Fibroblast of pulmonary artery (primary cell): ENCODE measurements at places on chromosomes 4 and X.

DNA sequence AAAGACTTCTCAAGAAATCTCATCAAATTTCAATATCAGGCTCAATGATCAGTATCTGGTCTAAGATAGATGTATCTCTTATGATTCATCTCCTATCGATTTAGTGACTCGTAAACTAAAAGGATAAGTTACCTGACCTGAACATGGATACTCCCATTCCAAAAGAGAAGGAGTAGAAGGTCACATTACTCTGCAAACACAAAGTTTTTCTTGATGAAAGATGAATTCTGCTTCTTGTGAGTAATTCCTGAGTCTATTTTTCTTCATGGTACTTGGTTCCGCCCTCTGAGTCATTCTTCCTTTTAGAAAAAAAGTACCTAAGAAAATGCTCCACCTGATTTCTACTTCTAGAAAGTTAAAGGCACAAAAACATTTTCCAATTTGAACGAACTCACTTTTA, 223.1 kb upstream of the SLIT2 start:
- peak; percentile 34 for DNase-seq

- no peak for DNase-seq
Observed at GRCh38 chr4:107330916-107331315, 294.8 kb upstream of the DKK2 start.

DNA sequence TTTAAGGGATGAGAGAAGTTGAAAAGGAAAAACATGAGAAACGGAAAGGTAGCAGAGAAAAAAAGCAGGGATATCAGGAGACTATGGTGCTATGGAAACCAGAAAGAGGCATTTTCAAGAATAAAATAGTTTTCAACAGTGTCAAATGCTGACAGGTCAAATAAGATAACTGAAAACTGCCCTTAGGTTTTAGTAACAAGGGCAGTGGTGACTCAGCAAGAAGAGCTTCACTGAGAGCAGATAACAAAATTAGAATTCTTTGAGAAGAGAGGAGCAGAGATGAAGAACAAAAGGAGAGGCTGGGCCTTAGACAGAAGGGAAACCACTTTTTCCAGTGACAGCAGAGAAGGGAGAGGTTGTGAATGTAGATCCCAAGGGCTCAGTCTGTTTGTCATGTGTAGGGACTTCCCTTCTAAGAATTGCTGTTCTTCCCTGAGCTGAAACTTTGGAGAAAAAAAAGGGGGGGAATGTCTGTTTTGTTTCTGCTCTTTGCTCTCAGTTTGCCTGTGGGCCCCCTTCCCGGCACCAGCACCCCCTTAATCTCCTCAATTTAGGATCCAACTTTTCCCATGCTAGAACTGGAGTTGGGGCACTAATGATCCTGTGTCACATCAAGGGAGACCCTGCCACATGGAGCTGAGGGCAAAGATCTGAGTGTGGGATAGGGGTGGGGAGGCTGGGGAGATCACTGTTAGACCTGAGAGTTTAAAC, 26.8 kb upstream of the MAGEA10 start:
- no peak for DNase-seq

GRCh38 chr4:73803213-73803612, 33.3 kb upstream of the CXCL6 start:
- DNase-seq, result no peak

DNA sequence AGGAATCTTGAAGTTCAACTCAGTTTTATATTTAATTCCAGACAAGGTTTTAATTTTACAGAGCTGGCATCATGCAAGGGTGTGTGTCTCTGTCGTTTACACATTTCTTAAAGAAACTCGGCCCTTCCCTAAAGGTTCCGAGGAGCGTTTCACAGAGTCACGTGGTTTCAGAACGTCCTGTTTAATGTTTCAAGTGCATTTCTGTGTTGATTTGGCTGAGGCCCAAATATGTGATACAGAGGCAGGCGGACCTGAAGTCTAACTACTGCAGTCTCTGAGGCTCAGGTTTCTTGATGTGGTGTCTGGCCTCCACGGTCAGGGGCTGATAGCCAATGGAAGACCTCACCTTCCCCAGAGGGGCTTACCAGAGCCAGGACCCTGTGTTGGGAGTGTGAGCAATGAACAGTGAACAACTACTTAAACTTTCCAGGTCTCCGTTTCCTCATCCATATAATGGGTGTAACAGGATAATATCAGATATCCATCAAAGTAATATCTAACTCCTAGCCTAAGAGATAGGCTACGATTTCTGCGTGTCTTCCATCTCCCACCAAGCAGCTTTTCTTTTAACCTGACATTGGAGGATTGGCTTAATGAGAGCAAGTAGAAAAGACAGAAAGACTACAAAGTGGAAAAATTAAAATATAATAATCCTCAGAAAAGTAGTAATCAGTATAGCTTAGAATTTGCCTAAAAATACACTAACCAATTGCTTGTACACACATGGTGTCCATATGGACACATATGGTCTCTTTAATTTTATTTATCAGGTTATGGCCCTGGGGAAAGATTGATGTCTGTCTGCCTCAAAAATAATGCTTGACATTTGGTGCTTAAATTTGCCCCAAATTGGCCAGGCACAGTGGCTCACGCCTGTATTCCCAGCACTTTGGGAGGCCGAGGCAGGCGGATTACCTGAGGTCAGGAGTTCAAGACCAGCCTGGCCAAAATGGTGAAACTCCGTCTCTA, 50.0 kb upstream of the TRIM2 start:
- peak; percentile 59 for DNase-seq

DNA sequence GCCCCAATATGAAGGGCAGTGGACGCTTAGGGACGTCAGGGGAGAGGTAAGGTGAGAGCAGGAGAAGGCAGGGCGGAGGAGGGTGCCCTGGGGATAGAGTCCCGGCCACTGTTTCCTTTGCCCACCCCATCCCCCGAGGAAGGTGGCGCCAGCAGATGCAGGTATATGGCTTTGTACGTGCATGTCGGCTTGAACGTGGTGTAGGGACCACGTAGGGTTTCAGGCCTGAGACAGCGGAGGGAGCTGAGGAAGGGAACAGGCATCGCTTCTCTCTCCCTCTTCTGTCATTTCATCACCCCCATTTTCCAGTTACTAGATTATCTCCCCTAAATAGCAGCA, 97.9 kb downstream of the PHKA2 start:
- DNase-seq, result no peak

GRCh38 chrX:3161681-3162080, 120.4 kb downstream of the ARSF start:
- DNase-seq, result peak; percentile 8

DNA sequence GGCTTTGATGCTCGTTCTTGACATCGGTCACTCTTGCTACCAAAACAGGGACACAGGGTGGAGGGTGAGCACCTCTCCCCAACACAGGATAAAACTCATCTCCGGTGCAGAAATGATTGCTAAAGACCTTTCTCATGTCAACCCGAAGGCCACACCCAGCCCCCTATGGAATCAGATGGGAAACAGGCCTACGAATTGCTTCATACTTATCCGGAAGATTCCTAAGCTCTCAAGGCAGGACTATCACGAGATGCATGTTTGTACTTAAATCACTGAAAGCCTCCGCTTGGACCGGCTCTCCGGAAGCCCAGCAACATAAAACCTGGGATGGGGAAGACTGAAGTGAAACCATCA, 74.9 kb downstream of the MTMR1 start:
- DNase-seq, result peak; percentile 20

DNA sequence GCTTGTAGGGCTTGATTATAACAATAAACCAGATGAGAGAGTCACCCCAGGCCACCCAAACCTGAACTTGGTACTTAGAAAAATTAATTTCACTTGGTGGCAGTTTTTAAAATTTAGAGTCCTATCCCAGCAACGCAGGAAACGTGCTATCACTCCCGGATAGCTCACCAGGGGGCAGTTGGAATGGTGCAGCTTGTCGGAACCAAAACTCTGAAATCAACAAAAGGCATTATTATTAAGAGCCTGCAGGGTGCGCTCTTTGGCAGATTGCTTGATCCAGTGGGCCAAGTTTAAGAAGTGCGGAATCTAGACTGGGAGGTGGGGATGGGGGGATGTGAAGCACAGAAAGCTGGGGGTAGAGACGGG, 2.4 kb downstream of the FRAS1 start:
- DNase-seq, result peak; percentile 84

DNA sequence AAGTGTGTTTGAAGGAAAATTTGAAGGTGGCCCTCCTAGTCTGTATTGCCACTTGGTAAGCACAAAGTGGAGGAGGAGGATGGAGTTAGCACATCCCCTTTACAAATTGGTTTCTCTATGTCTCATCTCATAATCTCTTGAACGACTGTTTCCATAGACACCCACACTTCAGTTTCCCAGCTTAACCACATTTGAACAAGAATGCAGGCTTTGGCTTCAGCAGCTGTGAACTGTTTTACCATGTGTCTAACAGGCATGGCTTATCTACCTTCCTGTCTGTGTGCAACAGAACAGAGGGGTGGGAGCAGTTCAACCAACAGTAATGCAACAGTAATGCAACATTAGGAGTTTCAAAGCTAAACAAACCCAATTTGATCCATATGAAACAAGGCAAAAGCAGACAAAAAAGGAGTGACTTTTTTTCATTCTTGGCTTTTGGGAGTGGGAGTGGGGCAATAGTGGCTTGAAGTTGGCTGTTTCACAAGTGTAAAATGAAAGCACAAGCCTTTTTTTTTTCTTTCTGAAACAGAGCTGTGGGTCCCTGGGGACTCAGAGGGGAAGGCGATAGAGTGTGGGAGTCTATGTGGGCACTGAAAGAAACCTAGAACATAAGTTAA, 108.0 kb downstream of the ITM2A start:
- peak; percentile 11 for DNase-seq

- DNase-seq, result no peak
Observed at GRCh38 chr4:41154814-41155177, 59.5 kb downstream of the APBB2 start.

DNA sequence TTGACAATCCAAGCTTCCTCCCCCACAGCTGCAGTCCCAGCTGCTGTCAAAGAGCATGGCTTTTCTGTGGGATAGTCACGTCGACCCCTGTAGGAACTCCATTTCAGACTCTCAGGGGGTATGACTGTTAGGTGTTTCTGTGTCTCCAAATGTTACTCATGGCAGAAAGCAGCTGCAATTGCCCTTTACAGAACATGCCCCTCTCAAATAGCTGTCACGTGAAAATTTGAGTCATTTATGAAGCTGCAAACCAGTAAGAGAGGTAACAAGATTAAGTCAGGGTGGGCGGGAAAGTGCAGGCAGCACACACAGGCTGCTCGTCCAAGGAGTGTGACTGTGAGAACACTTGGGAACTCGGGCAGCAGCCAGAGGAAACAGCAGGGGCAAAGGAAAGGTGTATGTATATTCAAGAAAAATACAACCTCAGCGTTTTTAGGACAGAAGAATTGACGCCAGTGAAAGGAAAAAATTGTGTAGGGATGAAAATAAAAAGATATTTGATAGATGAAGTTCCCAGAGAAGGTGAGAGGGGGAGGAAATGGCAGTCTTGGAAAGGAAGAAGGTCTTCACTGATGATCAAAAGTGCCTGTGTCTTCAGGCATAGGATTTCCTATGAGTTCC, 66.5 kb upstream of the TMEM184C start:
- peak; percentile 56 for DNase-seq

DNA sequence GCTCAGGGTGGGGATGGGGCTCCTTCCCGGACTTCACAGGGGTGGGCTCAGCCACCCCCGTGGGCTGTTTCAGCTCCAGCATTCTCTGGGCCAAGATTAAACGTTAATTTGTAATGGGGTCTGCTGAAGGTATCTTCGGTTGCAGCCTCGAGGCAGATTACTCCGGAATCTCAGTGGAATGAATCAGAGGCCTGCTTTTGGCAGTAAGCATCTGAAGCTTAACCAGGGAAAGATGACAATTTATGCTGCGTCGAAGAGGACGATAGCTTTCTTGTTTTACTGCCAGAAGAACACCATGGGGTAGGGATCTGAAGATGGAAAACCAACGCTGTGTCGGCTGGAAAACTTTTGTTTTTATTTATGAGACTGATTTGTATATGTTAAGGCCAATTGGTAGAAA, 129.2 kb upstream of the MSX1 start:
- DNase-seq, result no peak
